ENCODE measurements at places on chromosomes 13 and 19.
A peak's percentile ranks its signal among the peaks of the same experiment; 100 is the strongest.

- DNase-seq, result no peak
These were observed 6.0 kb downstream of the TMEM255B start for GRCh38 chr13:113764793-113765563.

GRCh38 chr19:4976401-4977298 is 7.7 kb downstream of the KDM4B start:
- DNase-seq, result peak; percentile 93

- DNase-seq, result no peak
These were observed 822.9 kb upstream of the PRR20A start for GRCh38 chr13:56317841-56318240.

DNA sequence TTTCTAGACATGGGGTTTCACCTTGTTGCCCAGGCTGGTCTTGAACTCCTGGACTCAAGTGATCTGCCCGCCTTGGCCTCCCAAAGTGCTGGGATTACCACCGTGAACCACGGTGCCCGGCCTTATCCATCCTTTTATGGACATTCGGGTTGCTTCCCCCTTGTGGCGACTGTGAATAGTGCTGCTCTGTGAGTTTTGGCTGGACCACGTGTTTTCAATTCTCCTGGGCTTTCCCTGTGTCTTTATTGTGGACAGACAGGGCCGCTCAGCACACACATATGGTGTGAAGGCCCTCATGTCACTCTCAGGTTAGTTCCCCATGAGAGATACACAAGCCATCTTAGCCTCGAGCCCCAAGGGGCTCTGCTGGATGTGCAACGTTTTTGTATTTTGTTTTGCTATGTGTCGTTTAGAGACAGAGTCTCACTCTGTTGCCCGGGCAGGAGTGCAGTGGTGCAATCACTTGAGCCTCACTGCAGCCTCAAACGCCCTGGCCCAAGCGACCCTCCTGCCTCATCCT is 40.5 kb downstream of the MAU2 start:
- peak; percentile 83 for DNase-seq

DNA sequence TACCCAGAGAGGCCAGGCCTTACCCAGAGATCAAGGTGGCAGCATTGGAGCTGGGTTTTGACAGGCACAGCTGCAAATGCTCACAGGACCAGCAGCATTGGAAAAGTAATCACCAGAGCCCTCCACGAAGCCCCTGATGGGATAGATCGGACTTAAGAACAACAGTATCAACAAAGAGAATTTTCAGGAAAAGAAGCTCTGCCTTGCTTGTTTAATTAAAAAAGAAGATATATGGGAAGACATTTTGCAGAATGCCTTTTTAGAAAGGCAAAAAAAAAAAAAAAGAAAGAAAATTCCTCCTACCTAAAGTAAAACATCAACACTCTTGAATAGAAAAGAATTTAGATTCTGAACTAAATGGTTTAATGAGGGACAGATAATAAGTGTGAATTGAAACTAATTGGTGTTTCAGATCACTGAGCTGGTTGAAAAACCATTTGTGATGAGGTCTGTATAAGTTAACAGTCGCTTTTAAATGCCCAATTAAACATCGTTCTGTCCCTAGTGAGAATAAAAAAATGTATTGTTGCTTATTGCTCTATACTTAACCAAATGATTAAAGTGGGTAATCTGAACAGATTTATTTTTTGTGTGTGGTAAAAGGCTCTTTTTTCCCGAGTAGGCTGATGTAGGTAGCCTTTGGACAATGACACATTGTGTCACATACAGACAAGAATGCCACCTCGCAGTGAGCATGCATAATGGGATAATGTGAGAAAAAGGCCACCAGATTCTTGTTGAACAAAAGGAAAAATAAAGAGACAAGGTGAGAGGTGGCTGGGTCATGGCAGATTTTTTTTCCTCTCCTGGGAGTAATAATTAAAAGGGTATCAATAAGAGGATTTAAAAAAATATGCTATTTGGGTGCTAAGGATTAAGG is 93.0 kb upstream of the ARGLU1 start:
- DNase-seq, result no peak

- peak; percentile 14 for DNase-seq
These were observed 2.5 kb upstream of the GARIN5A start for GRCh38 chr19:50478901-50479715.

DNA sequence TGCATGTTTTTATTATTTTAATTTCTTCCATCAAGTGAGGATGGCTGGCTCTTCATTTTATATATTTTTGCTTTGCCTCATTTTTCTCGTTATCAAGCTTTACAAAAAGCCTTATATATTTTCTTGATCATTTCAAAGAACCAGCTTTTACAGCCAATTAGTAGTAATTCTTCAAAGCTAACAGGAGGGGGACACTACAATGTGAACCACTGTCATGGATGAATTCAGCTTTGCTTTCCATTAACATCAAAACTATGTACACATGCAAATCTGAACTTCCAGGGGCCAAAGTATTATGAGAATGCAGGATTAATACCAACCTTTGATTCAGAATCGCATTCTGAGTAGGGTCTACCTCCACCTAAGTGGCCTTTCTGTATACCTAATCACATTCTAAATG is 11.1 kb downstream of the UQCRFS1 start:
- DNase-seq, result no peak

DNA sequence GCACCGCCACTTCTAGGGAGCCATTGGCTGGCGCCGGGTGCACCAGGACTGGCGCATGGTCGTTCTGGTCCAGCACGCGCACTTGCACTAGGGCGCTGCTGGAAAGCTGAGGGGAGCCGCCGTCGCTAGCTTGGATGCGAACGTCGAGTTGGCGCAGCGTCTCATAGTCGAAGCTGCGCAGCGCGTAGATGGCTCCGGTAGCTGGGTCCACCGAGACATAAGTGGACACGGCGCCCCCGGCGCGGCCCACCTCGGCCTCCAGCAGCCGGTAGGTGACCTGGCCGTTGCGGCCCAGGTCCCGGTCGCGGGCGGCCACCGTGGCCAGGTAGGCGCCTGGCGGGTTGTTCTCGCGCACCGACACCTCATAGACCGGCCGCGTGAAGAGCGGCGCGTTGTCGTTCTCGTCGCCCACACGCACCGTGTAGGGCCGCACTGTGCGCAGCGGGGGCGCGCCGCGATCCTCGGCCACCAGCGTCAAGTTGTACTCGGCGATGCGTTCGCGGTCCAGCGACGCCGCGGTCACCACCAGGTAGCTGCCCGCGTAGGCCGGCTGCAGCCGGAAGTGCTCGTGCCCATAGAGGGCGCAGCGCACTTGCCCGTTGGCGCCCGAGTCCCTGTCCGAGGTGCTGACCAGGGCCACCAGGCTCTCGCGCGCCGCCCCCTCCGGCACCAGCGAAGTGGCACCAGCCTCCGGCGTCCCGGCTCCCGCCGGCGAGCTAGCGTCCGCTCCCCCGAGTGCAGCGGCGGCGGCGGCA is 1.7 kb downstream of the PCDH8 start:
- peak; percentile 45 for DNase-seq

DNA sequence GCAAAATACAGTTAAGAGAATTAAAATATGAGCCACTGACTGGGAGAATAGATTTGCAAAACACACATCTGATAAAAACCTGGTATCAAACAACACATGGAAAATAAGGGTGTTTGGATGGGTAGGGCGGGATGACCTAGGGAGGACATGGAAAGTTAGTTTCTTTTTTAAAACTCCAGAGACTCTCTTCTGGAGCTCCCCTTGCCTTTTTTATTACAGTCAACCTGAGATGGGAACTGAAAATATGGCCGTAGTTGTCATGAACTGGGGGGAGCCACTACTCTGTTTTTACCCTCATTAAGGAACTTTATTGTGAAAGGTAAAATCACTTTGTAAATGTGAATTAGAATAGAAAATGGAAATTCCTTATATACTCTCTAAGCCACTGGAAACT is 113.0 kb downstream of the ATP11A start:
- DNase-seq, result no peak

- no peak for DNase-seq
These were observed 313.4 kb upstream of the TMTC4 start for GRCh38 chr13:100987948-100988347.

GRCh38 chr13:110431425-110432294 is 124.6 kb downstream of the COL4A2 start:
- no peak for DNase-seq

- no peak for DNase-seq
These were observed 63.1 kb downstream of the ZNF100 start for GRCh38 chr19:21704320-21704719.

- no peak for DNase-seq
These were observed 108.3 kb downstream of the GPC5 start for GRCh38 chr13:91506759-91507158.

- no peak for DNase-seq
These were observed 2.4 kb upstream of the ADGRE5 start for GRCh38 chr19:14378890-14379289.

GRCh38 chr13:88592105-88592504 is 920.9 kb downstream of the SLITRK5 start:
- no peak for DNase-seq

DNA sequence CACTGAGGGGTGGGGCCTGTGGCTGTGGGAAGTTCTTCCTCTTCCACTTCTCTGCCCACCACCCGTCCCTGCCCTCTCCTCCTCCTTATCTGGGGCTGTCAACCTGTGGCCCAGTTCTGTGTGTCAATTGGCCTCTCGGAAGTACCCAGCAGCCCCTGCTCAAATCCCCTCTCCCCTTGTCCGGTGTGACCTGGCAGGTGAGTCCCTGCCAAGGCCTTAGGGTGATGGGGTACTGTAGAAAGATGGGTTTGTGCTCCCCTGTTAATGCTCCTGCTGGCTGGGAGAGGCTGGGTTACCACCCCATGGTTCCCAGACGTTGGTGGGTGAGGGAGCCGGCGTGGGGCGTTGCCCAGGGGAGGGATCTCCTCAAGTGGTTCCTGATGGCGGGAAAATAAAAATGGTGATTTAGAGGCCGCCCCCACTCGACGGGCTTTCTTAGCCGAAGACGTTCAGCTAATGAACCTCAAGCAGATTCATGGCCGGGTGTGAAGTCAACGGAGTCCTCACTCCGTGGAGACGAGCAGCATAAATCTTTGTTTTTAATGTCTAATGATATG is 141.2 kb downstream of the URI1 start:
- DNase-seq, result no peak

DNA sequence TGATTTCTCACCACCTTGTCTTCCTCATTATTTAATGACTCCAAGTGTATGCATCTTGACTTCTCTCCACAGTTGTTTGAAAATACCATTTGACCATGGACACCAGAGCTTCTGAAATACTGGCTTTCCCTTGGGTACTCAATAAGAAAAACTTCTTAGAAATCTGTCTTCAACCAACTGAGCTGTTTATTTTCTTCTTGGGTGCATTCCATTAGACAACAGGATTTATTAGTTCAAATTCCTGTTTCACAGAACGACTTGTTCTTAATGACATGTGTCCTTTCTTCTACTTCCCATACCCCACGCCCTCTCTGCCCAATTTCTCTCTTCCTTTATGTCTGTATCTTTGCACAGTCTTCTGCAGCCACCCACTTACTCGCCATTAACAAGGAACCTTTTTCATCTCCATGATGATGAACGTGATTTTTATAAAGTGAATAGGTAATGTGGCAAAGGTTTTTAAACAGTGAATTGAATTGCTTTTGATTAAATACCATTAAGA is 11.3 kb upstream of the ITM2B start:
- DNase-seq, result peak; percentile 52

DNA sequence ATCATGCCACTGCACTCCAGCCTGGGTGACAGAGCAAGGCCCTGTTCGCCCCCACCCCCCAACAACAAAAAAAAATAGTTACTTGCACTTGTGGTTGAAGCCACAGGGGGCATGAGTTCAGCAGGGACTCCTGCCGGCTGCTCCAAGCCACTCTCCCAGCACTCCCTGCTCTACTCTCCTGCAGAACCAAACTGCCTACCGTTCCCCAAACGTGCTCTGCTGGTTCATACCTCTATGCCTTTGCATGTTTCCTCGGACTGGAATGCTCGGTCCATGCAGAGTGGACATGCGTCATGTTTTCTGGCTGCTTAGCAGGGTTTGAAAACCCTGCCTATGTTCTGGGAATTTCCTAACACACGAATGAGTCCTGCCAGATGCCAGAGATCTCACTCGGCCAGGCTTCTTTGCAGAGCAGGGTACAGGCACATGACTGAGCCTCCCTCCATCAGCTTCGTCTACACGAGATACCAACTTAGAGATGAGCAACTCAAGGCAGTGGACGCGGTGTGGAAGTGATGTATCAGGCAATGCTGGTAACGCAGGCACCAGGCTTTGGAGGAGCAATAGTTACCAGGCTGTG is 8.5 kb upstream of the SLC25A15 start:
- no peak for DNase-seq

DNA sequence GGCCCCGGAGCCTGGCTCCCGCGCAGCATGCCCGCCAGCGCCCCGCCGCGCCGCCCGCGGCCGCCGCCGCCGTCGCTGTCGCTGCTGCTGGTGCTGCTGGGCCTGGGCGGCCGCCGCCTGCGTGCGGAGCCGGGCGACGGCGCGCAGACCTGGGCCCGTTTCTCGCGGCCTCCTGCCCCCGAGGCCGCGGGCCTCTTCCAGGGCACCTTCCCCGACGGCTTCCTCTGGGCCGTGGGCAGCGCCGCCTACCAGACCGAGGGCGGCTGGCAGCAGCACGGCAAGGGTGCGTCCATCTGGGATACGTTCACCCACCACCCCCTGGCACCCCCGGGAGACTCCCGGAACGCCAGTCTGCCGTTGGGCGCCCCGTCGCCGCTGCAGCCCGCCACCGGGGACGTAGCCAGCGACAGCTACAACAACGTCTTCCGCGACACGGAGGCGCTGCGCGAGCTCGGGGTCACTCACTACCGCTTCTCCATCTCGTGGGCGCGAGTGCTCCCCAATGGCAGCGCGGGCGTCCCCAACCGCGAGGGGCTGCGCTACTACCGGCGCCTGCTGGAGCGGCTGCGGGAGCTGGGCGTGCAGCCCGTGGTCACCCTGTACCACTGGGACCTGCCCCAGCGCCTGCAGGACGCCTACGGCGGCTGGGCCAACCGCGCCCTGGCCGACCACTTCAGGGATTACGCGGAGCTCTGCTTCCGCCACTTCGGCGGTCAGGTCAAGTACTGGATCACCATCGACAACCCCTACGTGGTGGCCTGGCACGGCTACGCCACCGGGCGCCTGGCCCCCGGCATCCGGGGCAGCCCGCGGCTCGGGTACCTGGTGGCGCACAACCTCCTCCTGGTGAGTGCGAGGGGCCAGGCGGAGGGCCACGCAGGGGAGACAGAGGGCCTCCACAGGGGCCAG is at the start of gene KL:
TSS of gene KL (plus strand) at position 10 of the 909 bp plus-strand sequence. CDS start at position 28, 18 bp downstream.
- DNase-seq, result peak; percentile 39

GRCh38 chr13:26062853-26063444 is 11.1 kb upstream of the SHISA2 start:
- DNase-seq, result peak; percentile 55

DNA sequence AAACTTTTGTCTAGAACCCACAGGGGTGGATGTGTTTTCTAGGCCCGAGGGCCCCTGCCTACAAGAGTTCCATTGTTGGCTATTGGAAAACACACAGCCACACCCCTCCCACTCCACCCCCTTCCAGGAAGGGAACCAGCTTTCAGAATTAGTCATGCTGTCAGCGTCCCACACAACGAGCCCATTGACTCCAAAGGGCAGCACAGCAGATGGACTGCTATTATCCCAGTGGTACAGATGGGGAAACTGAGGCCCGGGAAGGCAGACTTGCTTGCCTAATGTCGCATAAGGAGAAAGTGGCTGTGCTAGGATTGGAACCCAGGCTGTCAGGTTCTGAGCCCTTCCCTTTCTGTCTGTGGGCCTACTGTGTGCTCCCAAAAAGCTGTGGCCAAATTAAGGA is 8.1 kb upstream of the FXYD3 start:
- peak; percentile 67 for DNase-seq

Measured in inflammatory macrophage (primary cell).